Activated naive CD8-positive, alpha-beta T cell treated with anti-CD3 and anti-CD28 coated beads, Interleukin-2, amount 50 U/mL, for 16 hours (primary cell): ENCODE measurements at places on chromosomes 2 and 18.

GRCh38 chr2:165594935-165595255 is 125.4 kb downstream of the CSRNP3 start:
- no peak for DNase-seq

- DNase-seq: no peak
Observed at GRCh38 chr2:239393941-239394340, 6.9 kb downstream of the HDAC4 start.

- no peak for DNase-seq
Observed at GRCh38 chr2:96143848-96144480, 1.3 kb downstream of the DUSP2 start.

DNA sequence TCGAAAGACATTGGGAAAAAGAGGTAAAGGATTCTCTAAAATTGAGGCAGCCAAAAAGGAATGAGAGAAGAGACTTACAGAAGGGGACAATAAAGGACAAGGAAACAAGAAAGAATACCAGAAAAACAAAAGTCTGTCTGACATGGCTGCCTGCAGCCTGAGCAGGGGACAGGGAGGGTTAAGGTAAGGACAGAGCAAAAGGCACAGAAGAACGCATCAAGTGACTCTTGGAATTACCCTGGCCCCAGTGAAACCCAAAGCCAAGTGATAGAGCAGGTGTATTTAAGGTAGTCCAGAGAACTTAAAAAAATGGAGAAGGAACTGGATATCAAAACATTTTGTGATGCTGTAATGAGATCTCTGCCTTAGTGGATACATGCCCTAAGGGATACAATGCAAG is 47.1 kb upstream of the XIRP2 start:
- no peak for DNase-seq

DNA sequence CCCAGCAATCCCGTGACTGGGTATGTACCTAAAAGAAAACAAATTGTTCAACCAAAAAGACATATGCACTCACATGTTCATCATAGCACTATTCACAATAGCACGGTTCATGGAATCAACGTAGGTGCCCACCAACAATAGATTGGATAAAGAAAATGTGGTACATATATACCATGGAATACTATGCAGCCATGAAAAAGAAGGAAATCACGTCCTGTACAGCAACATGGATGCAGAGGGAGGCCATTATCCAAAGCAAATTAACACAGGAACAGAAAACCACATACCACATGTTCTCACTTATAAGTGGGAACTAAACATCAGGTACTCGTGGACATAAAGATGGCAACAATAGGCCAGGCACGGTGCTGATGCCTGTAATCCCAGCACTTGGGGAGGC is 207.9 kb upstream of the TNP1 start:
- no peak for DNase-seq

DNA sequence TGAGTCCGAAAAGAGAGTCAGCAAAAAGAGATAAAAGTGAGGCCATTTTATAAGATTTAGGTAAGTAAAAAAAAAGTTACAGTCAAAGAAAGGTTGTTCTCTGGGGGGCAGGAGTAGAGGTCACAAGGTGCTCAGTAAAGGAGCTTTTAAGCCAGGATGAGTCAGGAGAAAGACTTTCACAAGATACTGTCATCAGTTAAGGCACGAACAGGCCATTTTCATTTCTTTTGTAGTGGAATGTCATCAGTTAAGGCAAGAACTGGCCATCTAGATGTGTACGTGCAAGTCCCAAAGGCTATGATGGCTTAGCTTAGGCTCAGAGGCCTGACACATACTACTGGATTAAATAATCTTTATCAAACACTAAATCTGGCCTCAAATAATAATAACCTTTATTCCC is 1207.3 kb upstream of the FAM98A start:
- no peak for DNase-seq

- DNase-seq: no peak
Observed at GRCh38 chr18:65175681-65176080, 575.1 kb upstream of the CDH7 start.

DNA sequence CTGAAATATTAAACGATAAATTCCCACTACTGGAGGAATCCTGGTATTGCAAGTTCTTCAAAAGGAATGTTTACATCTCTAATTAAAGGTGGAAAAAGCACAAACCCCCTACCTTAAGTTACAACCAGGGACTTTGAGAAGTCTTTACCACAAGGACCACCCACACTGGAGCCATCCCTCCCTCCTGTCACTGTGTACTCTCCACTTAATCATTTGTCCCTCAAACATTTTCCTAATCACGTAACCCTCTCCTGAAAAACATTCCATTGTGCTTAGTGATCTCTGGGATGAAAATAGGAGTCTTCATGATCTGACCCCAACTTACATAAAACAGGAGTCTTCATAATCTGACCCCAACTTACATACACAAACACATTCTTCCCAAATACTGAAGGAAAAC is 85.7 kb downstream of the SUCLG1 start:
- no peak for DNase-seq

DNA sequence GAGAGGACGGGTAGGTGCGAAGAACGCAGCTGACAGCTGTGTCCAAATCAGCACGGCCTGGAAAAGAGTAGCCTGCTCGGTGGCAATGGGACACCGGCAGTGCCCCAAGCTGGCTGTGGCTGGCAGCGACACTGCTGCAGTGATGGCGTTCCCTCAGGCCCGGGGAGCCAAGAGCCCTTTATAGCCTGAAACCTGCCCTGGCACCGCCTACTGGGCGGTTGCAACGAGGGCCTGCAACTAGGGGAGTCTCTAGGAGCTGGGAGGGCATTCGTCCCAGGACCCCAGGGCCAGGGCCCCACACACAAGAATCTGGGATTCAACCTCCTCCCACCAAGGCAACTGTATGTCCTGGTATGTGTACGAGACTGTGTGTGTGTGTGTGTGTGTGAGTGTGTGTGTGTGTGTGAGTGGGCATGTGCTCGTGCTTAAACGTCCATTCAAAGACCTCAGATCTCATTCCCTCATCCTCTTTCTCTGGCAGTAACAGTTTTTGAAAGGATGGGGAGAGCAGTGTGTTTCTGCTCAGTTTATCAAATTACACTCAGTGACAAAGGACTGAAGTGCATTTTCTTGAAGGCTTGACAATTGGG is 6.8 kb upstream of the CYP26B1 start:
- no peak for DNase-seq

DNA sequence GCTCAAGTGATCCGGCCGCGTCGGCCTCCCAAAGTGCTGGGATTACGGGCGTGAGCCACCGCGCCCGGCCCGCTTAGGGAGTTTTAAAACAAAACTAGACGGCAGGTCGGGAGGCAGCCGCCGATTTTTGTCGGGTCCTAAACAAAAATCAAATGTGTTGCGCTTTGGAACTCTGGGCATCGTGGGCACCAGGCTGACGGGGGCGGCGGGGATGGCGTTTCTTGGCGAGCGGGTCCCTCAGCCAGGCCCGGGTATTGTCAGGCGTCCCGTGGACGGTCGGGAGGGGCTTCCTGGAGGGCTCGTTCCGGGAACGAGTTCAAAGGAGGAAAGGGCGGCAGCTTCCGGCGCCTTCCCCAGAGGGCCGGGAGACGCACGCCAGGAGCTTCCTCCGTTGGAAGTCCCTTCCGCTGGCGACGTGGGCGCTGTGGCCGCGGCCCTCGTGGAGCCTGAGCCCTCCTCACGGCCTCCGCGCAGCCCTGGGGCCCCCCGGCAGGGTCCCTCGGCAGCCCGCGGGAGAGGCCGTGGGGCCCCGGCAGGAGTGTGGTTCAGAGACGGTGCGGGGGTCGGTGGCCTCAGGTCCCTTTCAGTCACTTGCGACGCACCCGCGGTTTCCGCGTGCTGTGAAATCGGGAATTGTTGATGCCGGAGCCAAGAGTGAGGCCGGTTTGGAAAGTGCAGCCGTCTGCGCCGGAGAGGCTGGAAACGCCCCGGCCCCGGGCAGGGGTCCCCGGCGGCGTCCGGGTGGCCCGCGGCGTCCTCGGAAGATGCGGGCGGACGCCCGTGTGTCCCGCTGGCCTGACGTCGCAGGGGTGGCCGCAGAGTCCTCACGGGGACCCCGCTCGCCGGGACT is 59.3 kb downstream of the EMILIN2 start:
- no peak for DNase-seq

GRCh38 chr2:217430916-217431576 is 571.2 kb upstream of the TNP1 start:
- no peak for DNase-seq

- DNase-seq: no peak
Observed at GRCh38 chr2:16658076-16658739, 7.4 kb downstream of the CYRIA start.

DNA sequence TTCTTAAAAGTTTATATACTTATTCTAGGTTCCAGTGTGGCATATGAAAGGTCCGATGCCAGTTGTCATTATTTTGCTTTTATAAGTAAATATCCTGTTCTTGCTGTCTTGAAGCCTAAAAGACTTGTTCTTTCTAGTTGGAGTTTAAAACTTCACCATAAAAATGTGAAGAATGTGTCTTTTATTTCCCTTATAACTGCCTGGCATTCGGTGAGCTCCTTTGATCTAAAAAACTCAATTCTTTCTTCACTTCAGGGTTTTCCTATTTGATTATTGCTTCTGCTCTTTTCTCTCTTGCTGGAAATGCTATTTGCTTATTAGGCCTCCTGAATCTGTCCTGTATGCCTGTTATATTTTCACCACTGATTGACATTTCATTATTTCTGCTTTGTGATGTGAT is 51.6 kb downstream of the TSPYL6 start:
- DNase-seq: no peak

GRCh38 chr2:59892398-59892797 is 661.1 kb downstream of the BCL11A start:
- no peak for DNase-seq

DNA sequence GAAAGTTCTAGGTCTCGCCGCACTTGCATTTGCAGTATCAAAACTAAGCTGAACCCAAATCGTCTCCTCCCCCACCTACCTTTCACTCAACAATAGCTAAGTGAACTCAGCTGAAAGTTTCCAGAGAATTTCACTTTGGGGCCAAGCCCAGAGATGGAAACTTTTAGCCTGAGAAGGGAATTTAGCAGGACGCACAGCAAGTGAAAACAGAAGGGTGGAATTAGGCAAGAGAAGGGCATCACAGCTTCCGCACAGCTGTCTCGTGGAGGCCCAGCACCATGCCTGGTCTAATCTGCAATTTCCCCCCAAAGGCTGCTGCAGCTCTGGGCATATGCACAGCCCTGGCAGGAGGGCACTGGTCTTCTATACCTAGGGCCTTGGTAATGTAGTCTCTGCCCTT is 262.0 kb downstream of the TNS1 start:
- no peak for DNase-seq

- DNase-seq: no peak
Observed at GRCh38 chr2:62441824-62442223, 64.2 kb downstream of the TMEM17 start.

GRCh38 chr2:73408198-73408597 is 22.6 kb downstream of the ALMS1 start:
- DNase-seq: no peak

DNA sequence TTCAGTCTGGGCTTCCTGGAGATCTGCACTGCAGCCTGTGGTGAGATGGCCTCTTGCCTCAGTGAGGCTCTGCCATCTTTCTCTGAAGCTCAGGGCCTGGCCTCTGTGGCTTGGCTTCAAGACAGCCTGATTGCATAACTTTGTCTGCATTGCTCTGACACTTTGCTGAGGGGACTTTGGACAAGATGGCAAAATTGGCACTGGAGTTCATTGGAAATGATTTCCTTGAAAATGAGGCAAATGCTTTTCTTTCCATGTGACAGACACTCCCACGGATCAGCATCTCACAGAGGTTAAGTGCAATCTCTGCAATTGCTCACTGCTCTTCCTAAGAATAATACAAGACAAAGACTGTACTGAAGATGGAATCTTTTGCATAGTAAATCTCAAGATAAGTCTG is 166.8 kb downstream of the KCNS3 start:
- DNase-seq: no peak

- DNase-seq: no peak
Observed at GRCh38 chr2:85924522-85924921, 35.7 kb upstream of the ST3GAL5 start.

DNA sequence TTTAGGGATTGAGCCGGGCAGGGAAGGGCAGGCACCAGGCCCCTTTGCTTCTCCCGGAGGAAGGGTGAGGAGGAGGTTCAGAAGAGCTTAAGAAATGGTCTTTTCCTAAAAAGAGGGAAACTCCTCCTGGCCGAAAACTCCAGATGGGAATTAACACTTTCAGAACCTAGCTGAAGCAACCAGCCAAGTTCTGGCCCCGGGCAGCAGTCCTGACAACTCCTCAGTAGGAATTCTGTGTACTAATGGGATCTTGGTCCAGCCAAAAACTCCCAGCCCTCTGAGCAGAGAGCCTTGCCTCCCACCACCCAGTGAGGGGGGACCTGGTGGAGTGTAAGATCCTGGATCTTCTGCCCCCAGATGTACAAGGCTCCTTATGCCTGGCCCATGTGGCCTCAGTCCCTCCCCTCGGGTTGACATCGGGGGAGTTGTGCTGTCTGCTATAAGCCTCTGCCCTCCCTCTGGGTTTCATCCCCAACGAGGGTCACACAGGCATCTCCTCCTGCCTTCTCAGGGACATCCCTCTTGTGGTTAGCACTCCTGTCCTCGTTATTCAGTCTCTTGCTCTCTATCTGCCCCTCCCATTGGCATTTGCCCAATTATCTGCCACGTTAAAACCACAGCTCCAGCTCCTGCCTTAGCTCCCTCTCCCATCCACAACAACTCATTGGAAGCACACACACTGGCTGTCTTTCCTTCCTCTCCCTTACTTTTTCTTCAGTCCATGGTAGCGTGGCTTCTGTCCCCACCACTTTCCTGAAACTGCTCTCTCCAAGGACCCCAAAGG is 184.6 kb downstream of the CYP26B1 start:
- no peak for DNase-seq

GRCh38 chr2:43349904-43350303 is 123.5 kb upstream of the ZFP36L2 start:
- DNase-seq: no peak

DNA sequence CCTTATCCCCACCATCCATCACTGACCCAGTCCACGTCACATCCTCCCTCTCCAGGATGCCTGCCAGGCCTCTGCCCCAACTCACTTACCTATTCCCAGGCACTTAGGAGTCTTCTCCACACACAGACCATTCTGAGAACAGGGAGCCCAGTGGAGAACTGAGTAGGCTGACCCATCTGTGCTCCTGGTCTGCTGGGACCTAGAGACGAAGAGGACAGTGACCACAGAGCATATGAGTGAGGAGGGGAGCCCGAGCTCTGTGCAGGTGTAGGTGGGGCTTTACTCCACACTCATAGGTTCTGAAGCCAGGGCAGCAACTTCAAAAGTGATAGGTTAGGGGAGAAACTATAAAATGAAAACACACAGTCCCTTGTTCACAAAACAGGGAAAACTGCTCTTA is 130.0 kb downstream of the NDUFA10 start:
- no peak for DNase-seq

DNA sequence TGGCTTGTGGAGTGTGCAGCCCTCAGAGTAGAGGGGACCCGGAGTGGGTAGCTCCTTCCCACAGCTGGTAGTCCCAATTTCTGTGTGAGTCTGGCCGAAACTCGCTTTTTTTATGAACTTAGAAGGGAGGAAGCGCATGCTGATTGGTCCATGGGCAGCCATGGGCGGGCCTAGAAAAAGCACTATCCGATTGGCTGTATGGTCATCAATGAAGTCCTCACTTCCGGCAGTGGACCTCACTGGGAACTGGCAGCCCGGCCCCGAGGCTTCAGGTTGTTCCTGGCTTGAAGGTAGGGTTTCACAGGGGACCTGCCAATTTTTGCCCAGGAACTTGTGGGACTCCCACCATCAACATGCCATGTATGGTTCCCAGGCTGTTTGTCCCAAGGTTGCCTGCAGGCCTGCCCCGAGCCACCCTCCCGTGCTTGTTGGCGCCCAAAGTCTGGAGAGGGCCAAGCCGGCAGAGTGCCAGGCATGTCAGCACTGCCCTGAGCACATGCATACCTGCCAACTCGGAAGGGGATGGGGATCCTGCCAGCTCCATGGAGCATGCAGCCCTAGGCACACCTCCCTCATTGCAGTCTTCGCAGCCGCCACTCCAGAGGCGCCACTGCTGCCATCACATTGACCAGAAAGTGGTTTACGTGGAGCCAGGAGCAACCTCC is 98.5 kb downstream of the ATP9B start:
- no peak for DNase-seq
